Liver (tissue), 10 donors: ENCODE measurements at places on chromosomes 4 and X. TPM values are rescaled to one million over a fixed set of nuclear protein-coding genes. Genes with fewer than 3 reads are reported as not detected.

The TXK gene
- total RNA-seq, result 4.9 TPM

The FGFR3 gene
- total RNA-seq, result 40.0 TPM

The CSAG1 gene
- total RNA-seq, result not detected

The NPY1R gene
- 12.8 TPM for total RNA-seq

The BOD1L1 gene
- total RNA-seq, result 19.2 TPM
